ENCODE measurements at places on chromosomes 11 and 22. TPM values are rescaled to one million over a fixed set of nuclear protein-coding genes. Genes with fewer than 3 reads are reported as not detected.

- DNase-seq: peak; percentile 94
These were observed 12.7 kb downstream of the MYO18B start for GRCh38 chr22:25754527-25755202.

DNA sequence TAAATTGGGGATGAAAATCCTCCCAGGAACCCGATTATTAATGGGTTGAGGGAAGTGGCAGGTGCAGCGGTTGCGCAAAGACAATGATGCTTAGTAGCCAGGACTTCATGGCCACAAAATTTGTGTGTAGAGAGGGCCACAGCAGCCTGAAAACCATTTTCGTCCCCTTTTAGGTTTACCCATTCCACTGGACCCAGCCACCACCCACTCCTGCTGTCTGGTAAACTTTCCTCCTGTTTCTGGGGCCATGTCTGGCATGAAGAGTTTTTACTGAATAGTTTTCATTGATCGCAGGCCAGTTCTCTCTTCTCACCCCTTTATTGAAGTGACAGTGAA, 69.5 kb upstream of the SYT13 start:
- DNase-seq: no peak

GRCh38 chr11:92308366-92308765, 83.7 kb downstream of the FAT3 start:
- no peak for DNase-seq

Gene RGL4
- not detected for total RNA-seq

Gene PIH1D2
- total RNA-seq: 1.0 TPM

GRCh38 chr11:126840201-126840886, 160.2 kb downstream of the KIRREL3 start:
- peak; percentile 85 for DNase-seq

Measured in astrocyte (in vitro differentiated cells and primary cell).